ENCODE measurements at places on chromosomes 12 and 14. TPM values are rescaled to one million over a fixed set of nuclear protein-coding genes. Genes with fewer than 3 reads are reported as not detected.

Gene C12orf50
- not detected for total RNA-seq

Gene SYNDIG1L
- total RNA-seq = under 0.01 TPM

Gene TRIM9
- 0.26 TPM for total RNA-seq

Gene KRT79
- 0.26 TPM for total RNA-seq

Gene COX8C
- not detected for total RNA-seq

Gene GPD1
- total RNA-seq = 0.26 TPM

Gene CLMN
- total RNA-seq = 3.9 TPM

Gene STXBP6
- not detected for total RNA-seq

Gene TCL1B
- total RNA-seq = not detected

Gene CRACR2A
- total RNA-seq = 0.77 TPM

Gene HOXC4
- not detected for total RNA-seq

Gene RTL1
- not detected for total RNA-seq

Gene INSM2
- total RNA-seq = not detected

Gene ZNF385A
- 7.6 TPM for total RNA-seq

Gene MUCL1
- total RNA-seq = not detected

Gene MAP3K9
- 13.8 TPM for total RNA-seq

Gene GLT1D1
- total RNA-seq = not detected

Gene PTHLH
- 82.1 TPM for total RNA-seq

Gene ANKRD13A
- total RNA-seq = 27.3 TPM

Gene CCDC175
- total RNA-seq = not detected

Gene SERPINA4
- not detected for total RNA-seq

All from bronchial epithelial cell (primary cell).